ENCODE measurements at places on chromosomes 6 and 20.

- DNase-seq: no peak
These were observed 195.0 kb downstream of the SYNDIG1 start for GRCh38 chr20:24664266-24664986.

GRCh38 chr20:36804425-36804824 is 30.9 kb upstream of the DSN1 start:
- no peak for DNase-seq

- no peak for DNase-seq
These were observed 103.0 kb downstream of the PLEKHG1 start for GRCh38 chr6:150702675-150703074.

DNA sequence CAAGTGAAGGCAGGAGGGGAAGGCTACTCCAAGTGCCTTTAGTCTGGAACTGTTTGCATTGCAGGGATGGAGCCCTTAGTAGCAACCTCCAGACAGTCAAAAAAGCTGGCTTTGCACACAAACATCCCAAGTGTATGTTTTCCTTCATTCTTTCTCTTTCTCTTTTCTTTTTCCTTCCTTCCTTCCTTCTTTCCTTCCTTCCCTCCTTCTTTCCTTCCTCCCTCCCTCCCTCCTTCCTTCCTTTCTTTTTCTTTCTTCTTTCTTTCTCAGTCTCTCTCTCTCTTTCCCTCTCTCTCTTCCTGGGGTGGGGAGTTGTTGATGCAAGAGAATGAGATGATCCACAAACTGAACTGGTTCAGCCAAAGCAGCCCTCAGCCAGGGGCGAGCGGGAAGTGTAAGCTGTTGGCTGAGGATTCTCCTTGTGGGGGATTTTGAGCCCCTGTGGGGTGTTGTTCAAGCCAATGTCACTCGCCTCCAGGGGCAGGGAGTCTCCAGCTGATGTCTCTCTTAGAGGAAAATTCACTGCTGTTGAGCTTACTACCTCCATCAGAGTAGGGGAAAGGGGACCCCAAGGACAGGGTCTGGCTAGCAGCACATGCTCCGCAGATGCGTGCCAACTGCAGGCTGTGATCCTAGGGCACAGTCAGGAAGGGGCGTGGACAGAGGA is 11.7 kb downstream of the RSPO4 start:
- DNase-seq: no peak

DNA sequence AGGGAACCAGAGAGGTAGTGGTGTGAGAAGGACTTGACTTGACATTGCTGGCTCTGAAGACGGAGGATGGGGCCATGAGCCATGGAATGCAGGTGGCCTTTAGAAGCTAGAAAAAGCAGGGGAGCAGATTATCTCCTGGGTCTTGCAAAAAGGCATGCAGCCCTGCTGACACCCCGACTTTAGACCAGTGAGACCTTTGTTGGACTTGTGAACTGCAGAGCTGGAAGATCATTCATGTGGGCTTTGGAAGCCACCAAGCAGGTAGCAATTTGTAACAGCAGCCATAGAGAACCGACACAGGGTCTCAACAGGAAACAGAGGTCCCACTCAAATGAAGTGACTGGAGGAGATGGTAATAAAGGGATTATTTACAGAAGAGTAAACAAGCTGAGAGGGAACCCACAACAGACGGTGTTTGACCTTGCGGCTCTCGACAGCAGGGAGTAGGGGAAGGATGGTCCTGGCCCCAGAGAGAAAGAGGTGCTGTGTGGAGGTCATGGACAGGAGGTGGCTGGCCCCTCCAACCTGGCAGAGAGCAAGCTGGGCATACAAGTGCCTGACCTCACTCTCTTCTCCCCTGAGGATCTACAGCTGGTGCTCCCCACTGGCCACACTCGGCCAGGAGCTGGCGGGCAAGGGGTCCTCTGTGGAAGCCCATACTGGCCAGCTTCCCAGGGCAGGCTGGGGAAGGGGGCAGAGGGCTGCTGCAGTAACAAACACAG is 43.9 kb downstream of the SLC22A23 start:
- DNase-seq: no peak

DNA sequence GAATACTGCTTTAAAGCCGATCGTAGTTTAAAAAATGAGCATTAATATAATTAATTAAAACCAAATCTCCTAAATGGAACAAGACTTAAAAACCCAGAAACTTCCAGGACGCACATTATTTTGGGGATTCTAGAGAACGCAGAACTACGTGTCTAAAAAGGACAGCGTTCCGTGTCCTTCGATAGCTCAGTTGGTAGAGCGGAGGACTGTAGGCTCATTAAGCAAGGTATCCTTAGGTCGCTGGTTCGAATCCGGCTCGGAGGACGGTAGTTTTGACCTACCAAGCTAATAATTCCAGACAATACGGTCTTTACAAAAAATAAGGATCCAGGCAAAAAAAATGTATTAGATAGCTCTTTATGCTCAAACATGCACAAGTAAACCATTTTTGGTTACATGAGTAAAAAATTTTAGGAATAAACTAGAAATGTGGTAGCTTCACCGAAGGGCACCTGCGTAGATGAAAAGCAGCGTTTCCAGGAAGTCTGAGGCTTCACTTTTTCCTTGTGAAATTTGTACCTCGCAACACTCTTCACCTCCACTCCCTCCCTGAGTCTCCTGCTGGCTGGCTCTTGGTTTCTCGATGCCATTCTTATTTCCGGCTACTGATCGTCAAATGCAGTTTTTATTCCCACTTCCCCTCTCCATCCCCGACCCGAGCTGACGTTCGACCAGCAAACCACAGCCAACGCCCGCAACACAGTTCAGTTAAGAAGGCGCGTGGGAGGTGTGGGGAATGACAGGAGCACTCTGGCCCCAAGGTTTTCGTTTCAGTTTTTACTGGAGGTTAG is 19.6 kb upstream of the ABT1 start:
- DNase-seq: no peak

GRCh38 chr6:69044534-69044933 is 409.5 kb downstream of the ADGRB3 start:
- DNase-seq: no peak

- DNase-seq: no peak
These were observed 16.7 kb downstream of the RAD21L1 start for GRCh38 chr20:1242530-1242929.
